NCI-H2227 treated with DMSO at 0.1 percent for 48 hours (cell line): ENCODE measurements at places on chromosomes 6 and 20.

DNA sequence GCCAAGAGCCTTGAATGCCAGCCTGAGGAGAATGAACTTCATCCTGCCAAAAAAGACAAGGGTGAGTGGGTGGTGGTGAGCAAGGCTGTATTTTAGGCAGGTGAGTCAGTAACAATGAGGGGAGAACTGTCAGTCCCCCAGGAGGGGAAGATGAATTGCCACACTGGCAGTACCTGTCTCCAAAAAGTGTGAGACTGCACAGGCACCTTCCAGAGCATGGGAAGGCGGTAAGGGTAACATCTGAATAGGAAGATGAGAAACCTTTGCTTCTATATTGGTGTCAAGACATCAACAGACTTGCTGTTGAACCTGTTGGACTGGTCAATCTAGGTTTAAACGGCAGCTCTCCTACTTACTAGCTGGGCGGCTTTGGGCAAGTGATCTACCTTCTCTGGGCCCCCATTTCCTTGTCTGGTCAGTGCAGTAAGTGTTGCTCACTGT, 30.9 kb downstream of the STK35 start:
- no peak for DNase-seq

DNA sequence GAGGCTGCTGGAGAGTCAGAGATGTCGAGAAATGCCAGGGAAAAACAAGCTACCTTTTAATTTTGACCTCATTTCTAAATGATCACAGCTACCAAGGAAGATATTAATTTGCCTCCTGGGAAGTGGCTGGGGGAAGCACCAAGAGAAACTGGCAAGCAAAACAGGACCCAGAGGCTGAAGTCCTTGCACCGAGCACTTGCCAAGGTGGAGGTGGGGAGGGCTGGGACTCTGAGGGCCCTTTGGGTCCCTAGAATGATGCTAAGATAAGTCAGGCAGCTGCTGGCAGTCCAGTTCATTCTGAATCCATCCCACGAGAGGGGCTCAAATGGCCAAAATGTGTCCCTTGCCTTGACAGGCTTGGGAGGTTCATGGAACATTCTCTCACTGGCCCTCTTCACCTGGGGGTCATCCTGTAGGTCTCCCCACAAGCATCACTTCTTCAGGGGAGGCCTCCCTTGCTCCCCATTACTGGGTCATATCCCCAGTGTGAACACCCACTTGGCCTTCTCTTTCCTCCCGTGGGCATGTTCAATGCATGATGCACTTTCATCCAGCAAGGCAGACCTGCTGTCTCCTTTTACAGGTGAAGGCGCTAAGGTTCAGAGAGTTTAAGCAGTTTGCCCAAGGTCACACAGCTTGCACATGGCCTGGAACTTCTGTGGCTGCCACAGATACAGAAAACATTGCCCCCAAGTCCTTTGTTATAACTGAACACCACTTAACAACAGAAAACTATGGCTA, 39.1 kb upstream of the BLCAP start:
- no peak for DNase-seq

DNA sequence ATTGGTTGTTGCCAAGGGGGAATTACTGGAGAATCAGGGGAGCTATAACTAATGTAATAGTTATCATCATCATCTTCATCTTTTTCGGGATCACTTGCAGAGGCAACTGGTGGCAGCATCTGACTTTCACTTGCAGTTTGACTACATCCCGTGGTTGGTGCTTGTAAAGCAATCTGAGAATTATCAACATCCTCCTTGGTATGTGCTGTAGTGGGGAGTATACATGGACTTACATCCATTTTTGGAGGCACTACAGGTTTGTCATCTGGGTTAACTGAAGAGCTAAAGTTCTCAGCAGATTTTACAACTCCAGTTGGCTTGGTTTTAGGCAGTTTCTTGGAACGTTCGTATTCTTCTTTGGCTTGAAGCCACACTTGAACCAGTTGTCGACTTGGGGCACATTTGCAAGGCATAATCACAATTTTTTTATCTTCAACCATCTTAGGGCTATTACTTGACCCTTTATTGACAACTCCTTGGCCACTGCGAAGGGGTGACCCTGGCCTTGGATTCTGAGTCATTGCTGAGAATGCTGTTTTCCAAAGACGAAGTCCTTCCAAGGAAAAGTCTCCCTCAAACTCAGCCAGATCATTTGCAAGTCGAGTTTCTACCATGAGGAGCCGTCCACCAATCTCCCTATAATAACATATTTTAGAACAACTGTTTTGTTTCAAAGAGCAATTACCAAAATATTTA, 115.5 kb downstream of the REV3L start:
- DNase-seq, result no peak

DNA sequence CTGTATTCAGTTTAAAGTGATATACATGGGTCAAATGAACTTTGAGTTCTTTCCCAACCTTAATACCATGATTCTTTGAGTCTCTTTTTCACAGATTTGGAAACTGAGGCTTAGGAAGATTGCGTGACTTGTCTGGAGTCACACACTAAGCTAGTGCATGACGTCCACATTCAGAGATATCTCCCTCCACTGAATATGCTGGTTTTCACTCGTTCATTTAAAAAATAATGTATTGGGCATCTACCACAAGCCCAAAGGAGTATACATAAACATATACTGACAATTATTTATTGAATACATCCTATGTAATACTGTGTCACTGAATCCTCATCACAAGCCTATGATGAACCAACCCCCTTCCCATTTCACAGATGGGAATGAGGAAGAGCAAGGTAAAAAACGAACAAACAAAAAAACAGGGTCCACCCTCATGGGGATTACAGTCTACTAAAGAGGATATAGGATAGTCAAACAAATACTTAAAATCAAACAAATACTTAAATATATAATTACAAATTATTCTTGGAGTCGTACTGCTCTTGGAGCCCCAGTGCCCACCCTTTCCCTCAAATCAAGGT, 611 bp upstream of the TM9SF4 start:
- no peak for DNase-seq

- DNase-seq, result no peak
Observed at GRCh38 chr6:91708534-91708933, 1121.7 kb upstream of the MAP3K7 start.

- DNase-seq, result no peak
Observed at GRCh38 chr20:14470977-14471661, 133.7 kb upstream of the FLRT3 start.

DNA sequence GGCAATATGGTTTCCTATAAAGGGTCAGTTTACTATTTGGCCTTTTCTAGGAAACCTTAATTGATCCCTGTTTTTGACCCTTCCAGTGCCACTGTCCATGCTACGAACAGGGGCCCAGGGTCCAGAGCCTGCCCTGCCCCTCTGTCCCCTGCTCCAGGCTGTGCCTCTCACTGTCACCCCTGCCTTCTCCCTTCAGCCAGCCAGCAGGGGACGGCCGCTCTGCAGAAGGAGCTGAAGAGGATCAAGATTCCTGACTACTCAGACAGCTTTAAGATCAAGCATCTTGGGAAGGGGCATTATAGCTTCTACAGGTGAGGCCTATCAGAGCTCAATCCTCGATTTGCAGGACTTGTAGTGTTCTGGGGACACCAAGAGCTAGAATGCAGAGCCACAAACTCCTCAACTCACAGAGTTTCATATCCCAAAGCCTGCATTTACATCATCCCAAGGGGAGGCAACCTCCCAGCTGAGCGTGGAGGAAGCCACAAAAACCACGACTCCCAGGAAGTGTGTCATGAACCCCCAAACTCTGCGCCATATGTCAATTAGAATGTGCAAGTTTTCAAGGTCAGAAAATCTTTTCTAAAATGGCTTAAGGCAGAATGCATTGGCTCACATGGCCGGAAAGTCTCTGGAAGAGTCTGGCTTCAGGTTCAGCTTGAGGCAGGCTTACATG, 3.6 kb downstream of the BPI start:
- DNase-seq, result no peak

DNA sequence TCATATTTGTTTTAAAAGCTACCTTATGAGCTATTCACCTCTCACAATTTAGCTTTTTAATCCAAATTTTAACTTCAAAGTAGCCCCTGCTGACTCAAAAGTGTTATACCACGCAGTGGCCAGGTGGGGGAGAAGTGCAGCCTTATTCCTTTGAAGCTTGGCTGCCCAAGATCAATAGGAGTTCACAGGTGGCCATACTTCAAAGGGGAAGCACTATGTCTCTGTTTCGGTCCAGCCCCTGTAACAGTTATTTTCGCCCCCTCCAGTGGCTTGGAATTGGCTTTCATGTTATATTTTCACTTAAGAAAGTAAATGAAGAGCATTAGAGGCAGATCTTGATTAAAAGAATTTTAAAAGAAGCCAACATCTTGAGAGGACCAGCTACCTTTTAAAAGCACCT, 608.4 kb downstream of the EPHA7 start:
- peak; percentile 30 for DNase-seq

GRCh38 chr6:108562503-108562993, 1.8 kb downstream of the FOXO3 start:
- no peak for DNase-seq

DNA sequence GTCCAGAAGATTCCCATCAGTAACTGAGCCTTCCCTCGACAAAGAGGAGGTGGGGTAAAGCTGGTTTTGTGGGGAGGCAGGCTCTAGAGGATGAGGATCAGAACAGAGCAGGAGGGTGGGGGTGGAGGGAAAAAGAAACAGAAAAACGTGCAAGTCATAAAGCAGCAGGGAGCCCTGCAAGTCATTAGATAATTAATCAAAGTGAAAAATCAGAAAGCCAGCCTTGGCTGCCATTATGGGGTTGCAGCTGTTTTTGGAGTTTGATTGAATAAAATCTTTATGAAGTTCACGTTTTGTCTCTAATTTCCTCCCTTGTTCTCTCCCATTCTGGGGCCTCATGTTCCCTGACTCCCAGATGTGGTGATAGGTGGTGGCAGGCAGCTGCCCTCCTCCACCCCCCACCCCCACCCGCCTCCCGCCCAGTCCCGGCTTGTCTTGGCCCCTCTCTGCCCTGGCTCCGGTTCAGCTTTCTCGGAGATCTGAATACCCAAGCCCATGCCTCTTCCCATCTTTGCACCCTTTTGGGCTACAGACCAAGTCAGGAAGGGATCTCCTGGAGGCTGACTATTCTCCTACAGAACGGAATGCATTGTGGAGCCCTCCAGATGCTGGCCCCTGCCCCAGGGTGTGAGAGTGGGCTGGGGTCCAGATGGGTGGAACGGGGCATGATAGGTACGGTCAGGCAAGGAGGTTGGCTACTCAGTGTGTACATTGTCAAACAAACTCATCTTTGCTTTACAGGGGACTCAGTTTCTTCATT, 141.8 kb downstream of the CDC5L start:
- no peak for DNase-seq

DNA sequence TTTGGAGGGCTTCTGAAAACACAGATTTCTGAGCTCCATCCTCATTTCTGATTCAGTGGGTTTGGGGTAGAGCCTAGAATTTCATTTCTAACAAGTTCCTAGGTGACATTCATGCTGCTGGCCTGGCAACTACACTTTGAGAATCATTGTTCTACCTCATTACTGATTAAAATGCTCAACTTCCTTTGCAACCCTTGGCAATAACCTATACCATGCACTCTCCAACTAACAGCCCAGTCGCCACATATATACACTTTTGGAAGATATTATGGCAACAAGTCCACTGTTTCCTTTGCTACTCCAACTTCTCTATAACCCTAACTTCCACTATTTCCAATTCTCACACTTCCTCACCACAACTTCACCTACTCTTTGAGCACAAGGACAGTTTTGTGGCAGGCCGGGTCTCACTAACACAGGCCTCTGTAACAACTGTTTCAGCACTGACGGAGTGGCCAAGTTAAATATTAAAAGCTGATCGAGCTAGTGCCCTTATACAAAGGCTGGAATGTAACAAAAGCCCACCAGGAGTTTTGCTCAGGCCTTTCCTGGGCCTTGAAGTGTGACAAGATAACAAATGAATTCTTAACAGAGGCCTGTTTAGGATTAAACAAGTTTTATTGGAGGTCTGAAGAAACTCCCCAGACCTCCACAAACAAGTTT, 32.1 kb upstream of the RAB23 start:
- no peak for DNase-seq

DNA sequence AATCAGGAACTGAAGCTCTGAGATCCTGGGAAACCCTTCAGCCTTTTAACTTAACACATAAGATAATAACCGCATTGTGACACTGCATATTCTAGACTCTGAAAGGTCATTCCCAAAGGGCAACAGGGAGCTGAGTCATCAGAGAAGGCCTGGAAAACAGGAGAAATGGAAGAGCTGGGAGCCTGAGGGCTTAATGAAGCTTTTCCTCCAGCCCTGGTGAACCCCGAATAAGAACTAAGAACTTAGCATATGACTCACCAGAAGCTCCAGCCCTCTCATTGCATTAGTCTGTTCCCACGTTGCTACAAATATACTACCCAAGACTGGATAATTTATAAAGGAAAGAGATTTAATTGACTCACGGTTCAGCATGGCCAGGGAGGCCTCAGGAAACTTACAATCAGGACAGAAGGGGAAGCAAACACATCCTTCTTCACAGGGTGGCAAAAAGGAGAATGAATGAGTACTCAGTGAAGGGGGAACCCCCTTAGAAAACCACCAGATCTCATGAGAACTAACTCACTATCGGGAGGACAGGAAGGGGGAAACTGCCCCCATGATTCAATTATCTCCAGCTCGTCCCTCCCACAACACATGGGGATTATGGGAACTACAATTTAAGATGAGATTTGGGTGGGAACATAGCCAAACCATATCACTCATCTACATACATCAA, 648.5 kb downstream of the TFAP2A start:
- no peak for DNase-seq

- no peak for DNase-seq
Observed at GRCh38 chr6:137589067-137589848, 95.1 kb upstream of the OLIG3 start.

DNA sequence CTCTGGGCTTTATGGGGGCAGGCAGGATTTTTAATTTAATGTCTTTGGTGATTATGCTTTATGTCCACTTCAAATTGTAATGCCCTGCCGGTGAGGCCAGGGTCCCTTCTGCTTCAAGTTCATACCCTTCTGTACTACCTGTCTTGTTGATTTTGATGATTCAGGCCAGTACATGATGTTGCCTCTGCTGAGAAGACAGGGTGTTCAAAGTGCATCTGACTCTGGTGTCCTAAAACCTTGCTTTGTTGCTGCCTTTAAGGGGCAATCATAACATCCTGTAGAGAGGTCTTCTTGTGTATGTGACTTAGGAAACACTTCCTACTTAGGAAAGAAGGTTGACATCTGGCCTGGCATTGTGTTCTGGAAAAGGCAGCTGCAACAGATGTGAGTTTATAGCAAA, 113.2 kb downstream of the TMEM170B start:
- no peak for DNase-seq

- no peak for DNase-seq
Observed at GRCh38 chr6:41647061-41647511, 8.8 kb downstream of the MDFI start.

GRCh38 chr6:110211753-110212152, 31.5 kb downstream of the CDC40 start:
- DNase-seq, result no peak

- no peak for DNase-seq
Observed at GRCh38 chr6:40287296-40287850, 299.8 kb downstream of the LRFN2 start.

DNA sequence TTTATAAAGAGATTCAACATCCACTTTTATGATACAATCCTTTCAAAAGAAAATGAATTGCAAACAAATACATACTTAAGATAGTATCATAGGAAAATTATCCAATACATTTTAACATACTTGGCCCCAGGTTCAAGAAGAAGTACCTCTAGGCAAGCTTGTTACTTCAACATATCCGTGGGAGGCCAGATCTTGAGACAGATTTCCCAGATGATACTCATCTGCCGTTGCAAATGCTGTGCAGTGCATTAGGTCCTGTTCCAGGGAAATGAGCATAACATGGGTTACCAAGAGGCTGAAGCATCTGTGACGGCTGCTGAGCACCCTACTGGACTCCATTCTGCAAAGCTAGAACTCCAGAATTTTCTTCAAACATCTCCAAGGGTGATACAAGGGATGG, 15.6 kb downstream of the RMND1 start:
- DNase-seq, result no peak

GRCh38 chr20:1879369-1879768, 15.8 kb upstream of the SIRPA start:
- DNase-seq, result no peak
